AG09319 (cell line): ENCODE measurements at places on chromosomes 5 and 9.

GRCh38 chr9:110949081-110949480 lies 89.2 kb downstream of the LPAR1 start:
- DNase-seq, result no peak

- DNase-seq, result no peak
These were observed 250.9 kb downstream of the CD180 start for GRCh38 chr5:66945389-66946349.

GRCh38 chr9:87875831-87876545 lies 6.7 kb upstream of the SPATA31E1 start:
- DNase-seq, result no peak

DNA sequence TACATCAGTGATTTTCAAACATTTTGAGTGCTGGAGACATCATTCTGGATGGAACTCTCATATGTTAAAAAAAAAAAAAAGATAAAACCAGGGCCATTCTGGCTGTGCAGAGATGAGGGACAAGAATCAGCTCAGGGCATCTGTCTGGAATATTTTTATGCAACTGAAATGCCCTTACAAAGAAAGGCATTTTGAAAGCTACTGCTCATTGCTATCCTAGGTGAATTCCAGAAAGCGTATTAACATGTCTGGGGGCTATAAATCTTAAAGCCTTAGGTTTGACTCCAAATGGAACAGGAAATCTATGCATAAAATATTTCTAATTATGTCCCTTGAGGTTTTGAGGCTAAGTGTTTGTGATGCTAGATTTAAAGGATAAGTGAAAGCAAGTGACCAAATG lies 14.9 kb upstream of the PCSK1 start:
- no peak for DNase-seq

- DNase-seq, result no peak
These were observed 17.6 kb downstream of the SLCO6A1 start for GRCh38 chr5:102481054-102481715.

DNA sequence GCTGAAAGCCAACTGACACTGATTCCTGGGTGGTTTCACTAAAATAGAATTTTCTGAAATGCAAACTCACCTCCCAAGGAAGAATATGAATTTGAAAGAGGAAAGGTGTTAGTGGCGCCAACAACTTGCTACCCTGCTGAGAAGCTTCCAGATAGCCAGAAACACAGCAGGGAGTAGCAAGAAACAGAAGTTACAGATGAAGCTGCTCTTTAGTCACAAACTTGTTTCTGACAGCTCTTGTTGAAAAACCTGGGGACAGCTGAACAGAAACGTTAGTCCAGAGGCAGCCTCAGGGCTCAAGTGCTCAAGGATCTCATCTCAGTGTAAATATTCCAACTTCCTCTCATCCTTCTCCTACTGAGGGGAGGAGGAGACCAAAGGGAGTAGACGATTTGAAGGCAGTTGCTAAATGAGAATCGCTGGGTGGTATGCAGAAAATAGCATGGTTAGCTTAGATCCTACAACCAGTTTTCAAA lies 184.1 kb downstream of the PDE4D start:
- no peak for DNase-seq

GRCh38 chr9:87875060-87875459 lies 7.6 kb upstream of the SPATA31E1 start:
- DNase-seq, result no peak

DNA sequence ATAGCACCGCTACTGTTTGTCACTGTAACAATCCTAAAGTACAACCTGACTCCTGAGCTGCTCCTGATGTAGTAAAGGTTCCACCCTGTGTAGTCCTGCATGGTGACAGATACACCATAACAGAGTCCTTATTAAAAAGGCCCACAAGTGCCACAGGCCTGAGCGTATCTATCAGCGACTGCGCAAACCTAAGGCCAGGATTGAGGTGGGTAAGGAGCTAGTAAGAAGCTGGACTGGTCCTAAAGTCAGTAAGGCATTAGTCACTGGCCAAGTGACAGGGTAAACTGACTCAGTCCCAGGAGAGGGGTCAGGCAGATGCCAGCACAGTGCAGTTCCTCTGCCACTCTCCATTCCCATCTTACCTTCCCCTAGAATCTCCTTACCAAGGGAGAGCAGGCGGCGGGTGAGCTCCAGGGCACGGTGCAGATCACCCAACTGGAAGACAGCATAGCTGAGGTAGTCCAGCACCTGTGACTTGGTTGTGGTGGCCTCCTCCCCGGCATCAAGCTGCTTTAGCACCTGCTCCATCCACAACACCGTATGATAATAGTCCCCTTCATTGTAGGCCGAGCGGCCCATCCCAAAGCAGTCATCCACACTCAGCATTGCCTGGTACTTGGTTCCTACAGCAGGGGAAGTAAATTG lies 17.6 kb downstream of the P4HA2 start:
- no peak for DNase-seq

GRCh38 chr5:150895431-150896428 lies 9.1 kb downstream of the ZNF300 start:
- DNase-seq, result no peak

DNA sequence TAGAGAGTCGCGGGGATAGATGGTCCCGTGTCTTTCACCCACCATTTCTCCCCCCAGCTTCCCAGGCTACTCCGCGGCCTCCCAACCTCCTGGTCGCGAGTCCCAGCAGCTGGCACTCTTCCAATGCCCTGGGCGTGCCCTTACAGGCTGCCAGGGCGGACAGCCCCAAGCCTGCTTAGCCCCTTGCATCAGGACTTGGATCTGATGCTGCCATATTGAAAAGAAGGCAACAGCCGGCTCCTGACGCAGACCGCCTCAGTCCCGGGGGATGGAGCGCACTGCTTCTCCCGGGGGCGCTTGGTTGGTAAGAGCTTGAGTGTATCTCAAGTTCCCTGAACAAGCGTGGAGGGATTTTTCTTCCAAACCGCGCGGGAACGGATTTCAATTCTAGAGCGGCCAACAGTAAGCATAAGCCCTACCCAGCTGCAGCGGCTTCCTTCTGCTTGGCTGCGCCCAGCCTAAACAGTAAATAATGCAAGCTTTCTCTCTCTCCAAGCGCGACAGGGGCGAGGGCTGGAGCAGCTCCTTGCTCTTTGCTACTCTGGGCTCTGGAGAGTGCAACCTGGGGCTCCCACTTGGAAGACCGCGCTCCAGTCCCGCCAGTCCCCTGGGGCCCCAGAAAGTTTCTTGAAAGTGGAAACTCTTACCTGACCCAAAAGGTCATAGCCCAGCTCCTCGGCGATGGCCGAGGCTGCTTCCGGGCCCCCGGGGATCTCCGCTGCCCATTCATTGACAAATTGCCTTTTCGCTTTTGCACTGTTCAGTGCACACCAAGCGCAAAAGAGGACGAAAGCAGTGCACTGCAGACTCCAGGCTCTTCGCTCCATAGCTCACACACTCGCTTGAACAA lies 607 bp downstream of the PCSK1 start:
- DNase-seq, result no peak

GRCh38 chr5:147610798-147611197 lies 100.9 kb upstream of the DPYSL3 start:
- DNase-seq, result no peak

- DNase-seq, result no peak
These were observed 15.0 kb downstream of the SLC12A7 start for GRCh38 chr5:1096838-1097237.

GRCh38 chr5:143471041-143471509 lies 67.6 kb upstream of the NR3C1 start:
- no peak for DNase-seq

- DNase-seq, result no peak
These were observed 53.0 kb downstream of the PCDH1 start for GRCh38 chr5:141825241-141825671.

DNA sequence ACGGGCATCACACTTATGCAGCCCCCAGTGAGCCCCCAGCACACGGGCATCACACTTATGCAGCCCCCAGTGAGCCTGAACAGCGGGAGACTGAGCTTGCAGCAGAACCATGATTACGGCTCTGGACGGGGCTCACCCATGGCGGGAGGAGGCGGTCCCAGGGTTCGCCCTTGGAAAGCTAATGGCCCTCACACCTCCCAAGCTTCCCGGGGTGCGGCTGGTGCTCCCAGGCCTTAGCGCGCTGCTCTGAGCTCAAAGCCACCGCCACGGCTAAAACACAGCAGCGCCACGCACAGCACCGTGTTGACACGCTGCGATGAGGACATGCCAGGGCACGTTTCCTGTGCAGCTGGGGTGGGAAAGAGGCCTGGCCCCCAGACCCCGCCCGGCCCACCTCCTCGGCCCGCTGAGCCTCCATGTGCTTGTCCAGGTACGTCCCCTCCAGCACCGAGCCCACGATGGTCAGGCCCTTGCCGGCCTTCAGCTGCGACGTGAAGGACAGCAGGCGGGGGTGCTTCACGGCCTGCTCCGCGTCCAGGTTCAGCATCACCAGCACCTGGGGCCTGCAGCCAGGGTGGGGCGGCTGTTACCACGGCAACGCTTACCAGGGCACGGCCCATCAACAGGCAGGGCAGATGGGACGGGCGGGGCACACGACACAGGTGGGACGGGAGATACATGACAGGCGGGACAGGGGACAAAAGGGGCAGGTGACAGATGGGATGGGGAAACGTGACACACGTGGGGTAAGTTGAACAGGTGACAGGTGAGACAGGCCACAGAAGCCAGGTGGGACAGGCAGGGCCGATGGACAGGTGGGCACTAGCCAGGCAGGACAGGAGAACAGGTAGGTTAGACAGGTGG lies 38.4 kb downstream of the SLC12A7 start:
- DNase-seq, result no peak

- no peak for DNase-seq
These were observed 72.8 kb upstream of the EFNA5 start for GRCh38 chr5:107743373-107744000.

- DNase-seq, result no peak
These were observed 94.7 kb upstream of the PHF24 start for GRCh38 chr9:34863426-34863825.

- DNase-seq, result no peak
These were observed 44.0 kb upstream of the CTNNA1 start for GRCh38 chr5:138709202-138709601.

- DNase-seq, result no peak
These were observed 131.9 kb downstream of the PRDM9 start for GRCh38 chr5:23639326-23639725.

GRCh38 chr5:170643591-170643990 lies 139.8 kb downstream of the KCNIP1 start:
- DNase-seq, result no peak

- DNase-seq, result no peak
These were observed 147.5 kb downstream of the GNAQ start for GRCh38 chr9:77883846-77884771.

DNA sequence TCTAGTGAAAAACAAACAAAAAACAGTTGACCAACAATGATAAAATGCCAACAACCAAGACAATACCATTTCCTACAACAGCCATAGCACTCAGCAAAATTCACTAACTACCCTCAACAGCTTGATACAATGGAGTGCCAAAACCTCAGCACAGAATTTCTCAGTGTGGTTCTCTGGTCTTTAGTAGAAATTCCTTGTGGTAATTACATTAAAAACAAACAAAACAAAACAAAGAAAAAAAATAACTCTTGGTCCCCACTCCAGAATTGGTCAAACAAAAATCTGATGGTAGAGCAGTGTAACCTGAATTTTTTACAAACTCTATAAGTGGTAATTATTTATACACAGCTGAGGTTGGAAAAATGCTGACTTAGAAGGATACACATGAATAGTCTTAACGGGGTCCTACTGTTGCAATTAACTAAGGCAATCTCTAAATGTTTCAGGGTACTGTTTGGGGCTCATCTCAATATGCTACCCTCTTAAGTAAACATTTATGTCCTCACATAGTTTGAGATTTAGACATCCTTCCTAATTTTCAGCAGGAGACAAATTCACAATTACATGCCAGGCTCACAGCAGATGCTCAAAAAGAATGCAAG lies 13.8 kb downstream of the CSNK1A1 start:
- DNase-seq, result no peak

DNA sequence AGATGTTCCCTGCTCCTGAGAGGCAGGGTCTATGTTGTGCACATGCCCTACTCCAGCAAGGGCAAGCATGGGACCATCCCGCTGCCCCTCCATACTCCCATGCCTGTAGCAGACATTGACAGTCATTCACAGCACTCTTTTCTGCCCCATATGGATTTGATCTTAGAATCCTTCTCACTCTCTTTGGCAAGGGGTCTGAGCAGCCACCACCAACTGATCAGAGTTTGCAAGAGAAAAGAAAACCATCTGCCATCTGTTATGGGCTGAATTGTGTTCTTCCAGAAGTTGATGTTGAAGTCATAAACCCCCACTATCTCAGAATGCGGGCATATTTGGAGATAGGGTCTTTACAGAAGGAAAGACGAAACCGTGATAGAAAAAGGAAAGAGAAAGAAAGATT lies 315.1 kb upstream of the CLINT1 start:
- no peak for DNase-seq

GRCh38 chr5:134127988-134128647 lies 13.6 kb downstream of the TCF7 start:
- no peak for DNase-seq

DNA sequence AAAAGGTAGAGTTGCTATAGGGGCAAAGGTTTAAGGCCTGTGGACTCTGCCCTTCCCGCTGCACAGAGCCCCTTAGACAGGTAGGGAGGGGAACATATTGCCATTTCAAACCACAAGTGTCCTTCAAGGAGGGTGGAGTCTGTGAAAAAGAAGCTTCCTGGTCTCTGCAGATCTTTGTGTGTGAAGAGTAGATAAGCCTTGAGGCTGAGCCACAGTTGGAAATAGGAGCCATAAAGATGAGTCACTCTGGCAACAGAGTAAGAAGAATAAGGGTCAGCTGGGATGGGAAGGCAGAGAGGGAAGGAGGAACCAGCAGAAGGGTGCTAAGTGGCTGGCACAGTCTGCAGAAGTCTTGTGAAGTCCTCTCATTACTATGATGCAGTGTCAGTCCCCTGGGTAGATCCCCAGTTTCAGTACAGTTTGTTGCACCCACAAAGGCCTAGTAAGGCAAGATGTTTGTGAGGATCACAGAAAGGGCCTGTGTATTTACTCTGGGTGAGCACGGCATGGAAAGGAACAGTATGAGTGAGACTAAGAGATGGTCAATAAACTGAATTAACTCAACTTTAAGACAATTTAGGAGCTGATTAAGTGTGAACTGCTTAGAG lies 18.1 kb downstream of the GRXCR2 start:
- no peak for DNase-seq

- DNase-seq, result no peak
These were observed 621 bp downstream of the PCDHGA11 start for GRCh38 chr5:141421489-141421855.

GRCh38 chr5:92514896-92515295 lies 1066.1 kb downstream of the NR2F1-AS1 start:
- DNase-seq, result no peak

- no peak for DNase-seq
These were observed 58.7 kb upstream of the SMIM32 start for GRCh38 chr5:136251502-136252169.

GRCh38 chr5:143188083-143188482 lies 215.4 kb downstream of the NR3C1 start:
- no peak for DNase-seq
